ENCODE measurements at places on chromosomes 7 and 10.
A peak's percentile ranks its signal among the peaks of the same experiment; 100 is the strongest.

- no peak for DNase-seq
These were observed 51.7 kb downstream of the ADCY1 start for GRCh38 chr7:45625714-45626440.

DNA sequence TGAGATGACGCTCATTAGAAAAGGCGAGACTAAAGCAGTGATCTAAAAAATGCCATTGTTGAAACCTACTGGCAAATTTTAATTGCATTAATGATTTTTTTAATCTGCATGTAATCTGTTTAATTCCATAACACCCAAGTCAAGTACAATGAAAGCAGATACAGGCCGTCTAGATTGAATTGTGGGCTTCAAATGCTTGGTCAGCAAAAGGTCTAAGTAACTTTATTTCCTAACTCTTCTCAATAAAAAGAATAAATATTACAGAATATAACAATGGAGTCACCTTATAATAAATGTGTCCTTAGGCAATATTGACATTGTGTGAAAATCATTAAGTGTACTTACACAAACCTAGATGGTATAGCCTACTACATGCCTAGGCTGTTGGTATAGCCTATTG lies 20.6 kb downstream of the PDE1C start:
- no peak for DNase-seq

- no peak for DNase-seq
These were observed 185.0 kb downstream of the ELFN1 start for GRCh38 chr7:1854866-1855724.

- DNase-seq: no peak
These were observed 251.3 kb downstream of the REEP3 start for GRCh38 chr10:63772491-63772890.

DNA sequence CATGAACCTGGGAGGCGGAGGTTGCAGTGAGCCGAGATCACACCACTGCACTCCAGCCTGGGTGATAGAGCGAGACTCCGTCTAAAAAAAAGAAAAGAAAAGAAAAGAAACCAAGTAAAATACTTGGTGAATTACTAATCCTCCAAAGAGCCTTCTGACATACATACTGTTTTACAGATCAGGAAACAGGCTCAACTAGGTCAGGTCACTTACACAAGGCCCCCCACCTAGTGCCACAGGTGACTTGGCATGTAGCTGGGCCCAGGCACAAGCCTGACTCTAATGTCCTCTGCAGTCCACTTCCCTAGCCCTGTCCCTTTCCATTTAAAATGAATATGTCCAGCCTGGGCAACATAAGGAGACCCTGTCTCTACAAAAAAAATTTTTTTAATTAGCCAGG lies 157.0 kb downstream of the TPST1 start:
- no peak for DNase-seq

DNA sequence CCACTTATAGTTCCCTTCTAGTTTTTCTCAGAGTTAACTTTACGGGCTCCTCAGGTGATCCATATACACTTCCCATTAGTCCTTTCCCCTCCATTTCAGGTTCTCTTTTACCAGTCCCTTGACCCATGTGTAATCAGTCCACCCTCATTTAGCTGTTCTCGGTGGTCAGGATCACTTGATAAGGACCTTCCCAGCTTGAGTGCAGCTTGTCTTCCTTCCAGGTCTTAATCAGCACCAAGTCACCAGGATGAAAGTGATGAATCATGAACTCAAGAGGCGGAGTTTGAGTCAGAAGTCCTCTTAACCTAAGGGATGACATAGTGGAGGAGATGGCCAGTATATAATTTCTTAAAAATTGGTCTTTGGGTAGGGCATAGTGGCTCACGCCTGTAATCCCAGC lies 63.1 kb upstream of the CNTNAP2 start:
- DNase-seq: no peak

DNA sequence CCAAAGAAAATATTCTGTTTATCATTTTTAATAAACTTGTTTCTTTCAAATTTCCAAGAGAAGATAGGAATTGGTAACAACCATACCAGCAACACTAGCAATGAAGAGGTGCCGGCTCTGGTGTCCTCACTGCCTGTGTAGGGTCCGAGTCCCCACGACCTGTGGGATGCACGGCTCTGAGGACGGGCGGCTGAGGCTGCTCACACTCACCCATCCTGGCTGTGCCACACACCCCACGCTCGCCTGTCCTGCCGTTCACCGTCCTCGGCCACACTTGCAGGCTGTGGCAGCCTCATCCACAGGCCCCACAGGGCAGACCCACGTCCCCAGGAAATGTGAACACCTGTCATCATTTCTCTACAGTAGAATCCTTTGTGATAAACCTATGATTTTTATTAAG lies 48.2 kb upstream of the DPYSL4 start:
- no peak for DNase-seq

DNA sequence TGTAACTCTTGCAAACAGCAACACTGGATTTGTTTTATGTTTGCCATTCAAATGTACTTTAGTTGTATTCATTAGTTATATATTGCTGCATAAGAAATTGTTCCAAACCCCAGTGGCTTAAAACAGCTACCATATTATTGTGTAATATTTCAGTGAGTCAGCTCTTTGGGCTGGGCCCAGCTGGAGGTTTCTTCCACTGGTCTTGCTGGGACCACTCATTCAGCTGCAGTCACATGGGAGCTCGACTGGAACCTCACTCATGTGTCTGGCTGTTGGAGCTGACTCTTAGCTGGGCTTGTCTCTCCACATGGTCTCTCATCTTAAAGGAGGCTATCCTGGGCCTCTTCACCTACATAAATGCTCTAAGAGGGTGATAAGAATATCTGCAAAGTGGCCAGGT lies 23.2 kb upstream of the PIP4K2A start:
- peak; percentile 73 for DNase-seq
